ENCODE measurements at places on chromosomes 7 and 10.

- DNase-seq, result no peak
Observed at GRCh38 chr7:18997477-18998150, 119.8 kb downstream of the TWIST1 start.

DNA sequence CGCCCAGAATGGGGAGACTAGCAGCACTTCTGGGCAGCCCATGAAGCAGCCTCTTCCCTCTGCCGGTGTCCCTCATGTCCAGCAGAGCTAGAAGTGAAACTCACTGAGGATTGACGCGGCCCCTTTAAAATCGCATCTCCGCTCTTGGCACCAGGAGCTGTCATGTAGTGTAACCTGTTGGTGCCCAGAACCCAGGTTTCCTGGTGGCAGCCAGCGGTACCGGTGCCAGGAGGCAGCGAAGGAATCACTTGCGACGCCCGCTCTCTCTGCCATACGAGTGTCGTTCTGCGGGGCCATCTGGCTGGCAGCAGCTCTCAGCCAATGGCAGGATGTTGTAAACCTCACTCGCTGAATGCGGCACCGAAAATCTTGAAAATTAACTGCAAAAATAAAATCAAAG is 82.7 kb downstream of the CUX1 start:
- no peak for DNase-seq

GRCh38 chr10:97928897-97929296 is 79.3 kb downstream of the GOLGA7B start:
- DNase-seq, result no peak

GRCh38 chr10:101888251-101888949 is 44.8 kb upstream of the KCNIP2 start:
- DNase-seq, result no peak

DNA sequence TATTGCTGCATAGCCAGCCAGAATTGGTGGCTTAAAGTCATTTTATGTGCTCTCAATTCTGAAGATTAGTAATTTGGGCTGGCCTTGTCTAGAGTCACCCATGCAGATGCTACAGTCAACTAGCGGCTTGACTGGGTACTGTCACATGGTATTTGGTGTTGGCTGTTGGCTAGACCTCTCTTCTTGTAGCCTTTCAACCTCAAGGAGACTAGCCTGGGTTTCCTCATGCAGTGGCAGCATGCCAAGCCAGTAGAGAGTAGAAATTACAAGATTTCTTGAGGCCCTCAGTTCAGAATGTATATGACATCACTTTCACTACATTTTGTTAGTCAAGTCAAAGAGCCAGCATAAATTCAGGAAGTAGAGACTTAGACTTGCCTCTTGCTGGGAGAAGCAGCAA is 3.7 kb upstream of the ZNF800 start:
- DNase-seq, result no peak

GRCh38 chr7:85230623-85231022 is 43.8 kb upstream of the SEMA3D start:
- DNase-seq, result no peak

DNA sequence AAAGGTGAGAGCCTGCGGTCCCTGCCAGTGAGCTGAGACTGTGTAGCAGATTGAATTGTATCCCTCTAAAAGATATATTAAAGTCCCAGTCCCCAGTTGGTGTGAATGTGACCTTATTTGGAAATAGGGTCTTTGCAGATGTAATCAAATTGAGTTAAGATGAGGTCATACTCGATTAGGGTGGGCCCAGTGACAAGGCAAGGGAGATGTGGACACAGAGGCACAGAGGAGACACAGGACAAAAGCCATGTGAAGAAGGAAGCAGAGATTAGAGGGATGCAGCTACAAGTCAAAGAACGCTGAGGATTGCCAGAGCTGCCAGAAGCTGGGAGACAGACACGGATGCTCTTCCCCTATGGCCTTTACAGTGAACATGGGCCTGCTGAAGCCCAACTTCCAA is 104.3 kb downstream of the CLEC2L start:
- DNase-seq, result no peak
